ENCODE measurements at places on chromosomes 16 and 17. TPM values are rescaled to one million over a fixed set of nuclear protein-coding genes. Genes with fewer than 3 reads are reported as not detected.

Gene KCTD13
- 33.6 TPM for total RNA-seq

GRCh38 chr17:5948811-5949210 is 121.4 kb upstream of the WSCD1 start:
- no peak for DNase-seq

DNA sequence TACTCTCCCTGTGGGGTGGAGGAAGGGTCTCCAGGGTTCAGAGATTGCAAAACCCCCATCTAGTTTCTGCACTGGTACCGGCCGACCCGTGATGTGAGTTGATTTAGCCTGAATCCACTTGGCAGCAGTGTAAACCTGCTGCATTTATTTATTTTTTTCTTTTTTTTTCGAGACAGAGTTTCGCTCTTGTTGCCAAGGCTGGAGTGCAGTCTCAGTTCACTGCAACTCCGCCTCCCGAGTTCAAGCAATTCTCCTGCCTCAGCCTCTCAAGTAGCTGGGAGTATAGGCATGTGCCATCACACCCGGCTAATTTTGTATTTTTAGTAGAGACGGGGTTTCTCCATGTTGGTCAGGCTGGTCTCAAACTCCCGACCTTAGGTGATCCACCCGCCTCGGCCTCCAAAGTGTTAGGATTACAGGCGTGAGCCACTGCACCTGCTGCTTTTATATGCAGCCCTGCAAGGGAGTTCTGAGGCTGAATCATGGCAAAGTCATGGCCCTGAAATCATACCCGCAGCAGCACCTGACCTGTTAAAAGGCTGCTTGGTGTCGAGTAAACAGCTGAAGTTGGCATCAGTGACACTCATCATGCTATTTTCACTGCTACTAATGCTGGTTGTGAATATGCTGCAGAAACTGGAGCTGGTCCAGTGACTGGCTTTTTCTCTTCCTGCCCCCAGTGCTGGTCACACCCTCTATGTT is 21.4 kb downstream of the DEXI start:
- no peak for DNase-seq

GRCh38 chr17:21215935-21216334 is 2.0 kb upstream of the TMEM11 start:
- DNase-seq: no peak

Gene TMIGD1
- total RNA-seq: not detected

Gene SPNS3
- total RNA-seq: 0.26 TPM

DNA sequence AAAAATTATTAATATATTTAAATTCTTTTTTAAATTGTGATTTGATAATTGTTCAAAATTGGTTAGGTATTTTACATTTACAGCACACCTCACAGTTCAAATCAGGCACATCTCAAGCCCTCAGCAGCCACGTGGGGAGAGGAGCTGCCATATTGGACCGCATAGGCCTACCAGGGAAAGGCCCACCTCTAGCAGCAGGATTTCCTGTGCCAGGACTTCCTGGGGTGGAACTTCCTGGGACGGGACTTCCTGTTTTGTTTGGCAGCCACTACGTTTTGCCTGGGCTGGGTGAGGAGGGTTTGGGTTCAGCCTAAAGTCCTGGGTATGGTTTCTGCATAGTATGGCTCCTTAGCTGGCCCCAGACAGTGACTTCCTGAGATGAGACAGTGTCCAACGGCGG is 298.5 kb upstream of the FOXF1 start:
- DNase-seq: no peak

- no peak for DNase-seq
Measured at GRCh38 chr16:75527825-75528299, 8.0 kb downstream of the CHST5 start.

DNA sequence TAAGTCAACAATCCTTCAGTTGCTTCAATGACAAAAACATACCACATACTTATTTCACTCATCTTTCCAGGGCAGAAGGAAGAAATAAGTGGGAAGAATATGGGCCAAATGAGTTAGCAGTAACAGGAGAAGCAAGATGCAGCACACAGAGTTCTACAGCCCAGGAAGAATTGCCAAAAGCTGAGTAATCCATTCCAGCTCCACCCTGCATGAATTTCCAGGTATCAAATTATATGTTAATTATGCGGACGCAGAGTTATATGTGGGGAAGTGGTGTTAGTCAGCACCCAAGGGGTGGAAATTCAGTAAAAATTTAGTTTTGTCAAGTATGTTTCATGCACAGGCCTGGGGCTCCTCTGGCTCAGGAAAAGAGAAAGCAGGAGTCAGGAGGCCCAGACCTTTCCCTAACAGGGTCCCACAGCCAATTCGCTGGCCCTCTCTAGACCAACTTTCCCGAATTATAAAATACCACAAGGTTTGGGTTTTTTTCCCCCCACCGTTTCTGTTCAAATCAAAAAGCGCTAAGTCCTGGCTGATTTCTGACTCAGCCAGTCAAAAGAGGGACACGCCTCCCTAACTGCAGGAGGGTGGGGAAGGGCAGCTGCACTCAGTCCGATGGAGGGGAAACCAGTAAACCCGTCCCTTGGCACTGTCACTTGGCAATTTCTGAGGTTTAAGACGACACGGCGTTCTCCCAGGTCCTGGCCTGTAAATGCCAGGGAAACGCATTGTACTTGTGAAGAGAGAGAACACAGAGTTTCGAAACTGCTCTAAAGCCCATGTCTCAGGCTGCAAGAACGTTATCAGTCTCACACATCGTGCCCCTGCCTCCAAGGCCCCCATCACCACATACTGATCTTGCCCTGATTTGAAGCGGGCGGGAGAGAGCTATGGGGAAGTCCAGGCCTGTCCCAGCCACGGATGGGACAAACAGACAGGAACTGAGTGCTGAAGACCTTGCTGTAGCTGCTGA is 58.1 kb downstream of the ZFHX3 start:
- peak; percentile 86 for DNase-seq

DNA sequence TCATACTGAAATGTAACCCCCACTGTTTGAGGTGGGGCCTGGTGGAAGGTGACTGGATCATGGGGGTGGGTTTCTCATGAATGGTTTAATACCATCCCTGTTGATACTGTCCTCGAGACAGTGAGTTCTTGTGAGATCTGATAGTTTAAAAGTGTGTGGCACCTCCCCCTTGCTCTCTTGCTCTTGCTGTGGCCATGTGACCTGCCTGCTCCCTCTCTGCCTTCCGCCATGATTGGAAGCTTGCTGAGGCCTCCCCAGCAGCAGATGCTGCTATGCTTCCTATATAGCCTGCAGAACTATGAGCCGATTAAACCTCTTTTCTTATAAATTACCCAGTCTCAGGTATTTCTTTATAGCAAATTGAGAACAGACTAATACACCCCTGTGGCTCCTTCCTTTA is 40.6 kb downstream of the STAT3 start:
- no peak for DNase-seq

Gene RCVRN
- total RNA-seq: not detected

DNA sequence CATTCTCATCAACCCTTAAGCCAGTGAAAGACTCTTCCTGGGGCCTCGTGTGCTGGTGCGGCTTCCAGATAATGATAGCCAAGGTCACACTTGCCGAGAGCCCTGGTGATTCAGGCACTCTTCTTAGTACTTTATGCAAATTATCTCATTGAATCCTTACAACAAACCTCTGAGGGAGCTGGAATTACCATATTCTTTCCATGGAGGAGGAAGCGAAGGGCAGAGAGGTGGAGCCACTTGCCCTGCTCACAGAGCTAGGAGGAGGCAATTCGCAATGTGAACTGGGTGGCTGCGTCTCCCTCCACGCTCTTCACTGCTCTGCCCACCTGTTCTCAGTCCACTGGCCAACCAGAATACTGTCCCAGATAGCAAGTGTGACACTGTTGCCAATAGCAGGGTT is 409.7 kb downstream of the SNX29 start:
- no peak for DNase-seq

DNA sequence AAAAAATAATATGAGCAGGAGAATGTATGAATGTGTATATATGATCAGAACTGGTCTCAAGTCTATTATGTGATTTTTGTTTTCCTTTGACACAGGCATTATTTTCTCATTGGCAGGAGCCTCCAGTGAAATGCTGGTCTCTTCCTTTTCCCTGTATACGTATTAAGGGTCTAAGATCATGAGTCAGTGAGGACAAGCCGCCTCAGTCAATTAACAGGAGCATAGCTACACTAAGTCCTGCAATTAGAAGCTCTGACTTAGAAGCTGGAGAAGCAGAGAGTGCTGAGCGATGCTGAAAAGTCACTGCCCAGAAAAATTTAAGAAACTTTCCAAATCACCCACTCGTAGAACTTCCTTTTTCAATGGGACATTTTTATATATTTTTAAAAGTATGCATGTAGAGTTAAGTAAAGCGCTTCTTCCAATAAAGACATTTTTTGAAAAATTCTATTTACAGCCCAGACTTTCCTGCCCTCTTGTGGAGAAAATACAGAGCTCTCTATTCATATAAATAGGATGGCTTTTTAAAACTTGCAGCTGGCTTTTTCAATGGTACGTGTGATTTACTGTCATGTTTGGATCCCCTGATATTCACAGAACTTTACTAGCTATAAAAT is 70.2 kb upstream of the PSMD7 start:
- DNase-seq: no peak

Gene C16orf90
- total RNA-seq: not detected

- no peak for DNase-seq
Measured at GRCh38 chr16:12742741-12743140, 60.9 kb downstream of the CPPED1 start.

Gene B4GALNT2
- 0.05 TPM for total RNA-seq

GRCh38 chr16:86768228-86768791 is 190.0 kb downstream of the FOXL1 start:
- DNase-seq: no peak

DNA sequence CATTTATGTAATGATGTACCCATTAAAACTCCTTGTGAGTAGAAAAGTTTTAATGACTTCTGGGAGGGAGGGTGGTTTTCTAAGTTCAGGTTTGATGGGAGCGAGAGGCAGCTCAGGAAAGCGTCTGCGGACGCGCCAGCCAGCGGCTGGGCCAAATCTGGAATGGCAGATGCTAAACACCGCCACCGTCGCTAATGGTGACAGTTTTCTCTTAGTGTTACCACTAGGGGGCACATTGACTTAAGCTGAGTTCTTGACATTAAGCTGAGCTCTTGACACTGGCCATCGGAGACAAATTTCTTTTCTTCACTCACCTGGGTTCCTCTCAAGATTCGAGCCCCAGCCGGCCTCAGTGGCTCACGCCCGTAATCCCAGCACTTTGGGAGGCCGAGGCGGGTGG is 6.7 kb downstream of the TRPV1 start:
- no peak for DNase-seq

- no peak for DNase-seq
Measured at GRCh38 chr16:56742030-56742984, 12.4 kb downstream of the NUP93 start.

Gene RDM1
- total RNA-seq: 1.1 TPM

- DNase-seq: no peak
Measured at GRCh38 chr17:76940295-76940694, 72.1 kb downstream of the MGAT5B start.

DNA sequence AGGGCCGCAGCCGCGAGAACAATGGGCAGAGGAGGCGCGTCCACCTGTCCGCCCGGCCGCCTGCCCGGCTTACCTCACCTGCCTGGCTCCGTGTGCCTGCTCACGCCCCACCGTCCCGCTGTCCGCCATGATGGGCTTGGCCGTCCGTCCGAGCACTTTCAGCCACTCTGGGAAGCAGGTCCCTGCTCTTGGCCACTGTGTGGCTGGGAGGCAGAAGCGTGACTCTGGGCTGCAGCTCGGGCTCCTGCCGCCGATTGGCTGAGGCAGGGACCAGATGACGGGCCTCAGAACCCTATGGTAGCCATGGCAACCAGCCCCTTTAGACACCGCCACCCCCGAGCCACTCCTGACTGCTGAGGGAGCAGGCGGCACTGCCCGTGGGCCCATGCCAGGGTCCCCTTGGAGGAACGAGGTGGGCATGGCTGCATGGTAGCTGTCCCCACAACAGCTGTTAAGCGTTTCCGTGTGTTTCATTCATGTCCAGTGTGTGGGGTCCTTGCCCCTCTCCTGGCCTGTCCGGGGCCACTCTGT is 8.9 kb upstream of the AXIN1 start:
- DNase-seq: no peak

DNA sequence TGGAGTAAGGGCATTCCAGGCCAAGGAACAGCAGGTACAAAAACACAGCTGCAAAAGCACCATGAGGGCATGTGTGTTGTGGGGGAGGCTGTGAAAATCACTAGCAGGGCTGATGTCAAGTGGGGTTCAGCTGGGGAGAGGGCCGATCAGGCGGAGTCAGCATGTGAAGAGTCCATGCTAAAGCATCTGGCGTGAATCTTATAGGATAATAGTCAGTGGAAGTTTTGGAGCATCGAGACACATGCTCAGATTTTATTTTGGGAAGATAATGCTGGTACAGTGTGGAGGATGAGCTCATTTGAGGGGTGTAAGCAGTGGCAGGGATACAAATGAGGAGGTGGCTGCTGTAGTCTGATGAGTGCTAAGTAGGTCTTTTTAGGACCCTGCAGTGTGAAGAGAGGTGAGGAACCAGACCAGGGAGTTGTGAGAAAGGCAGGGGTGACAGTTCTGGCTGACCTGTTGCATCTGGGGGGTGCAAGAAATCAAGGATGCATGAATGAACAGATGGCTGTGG is 30.3 kb downstream of the MMD start:
- DNase-seq: no peak

DNA sequence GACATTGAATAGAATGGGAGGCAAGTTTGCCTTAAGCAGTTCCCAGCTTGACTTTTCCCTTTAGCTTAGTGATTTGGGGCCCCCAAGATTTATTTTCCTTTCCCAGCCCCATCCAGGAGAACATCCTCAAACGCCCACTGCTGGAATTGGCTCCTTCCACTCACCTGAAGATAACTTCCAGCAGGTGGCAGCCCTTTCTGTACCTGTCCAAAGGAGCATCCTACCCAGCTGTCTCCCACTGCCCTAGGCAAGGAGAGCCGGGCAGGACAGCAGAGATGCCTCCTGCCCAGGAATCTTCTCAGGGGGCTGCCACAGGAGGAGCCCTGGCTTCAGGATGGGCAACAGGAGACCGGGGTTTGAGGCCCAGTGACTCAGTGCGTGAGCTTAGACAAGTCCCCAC is 6.4 kb downstream of the CACNG5 start:
- DNase-seq: no peak

DNA sequence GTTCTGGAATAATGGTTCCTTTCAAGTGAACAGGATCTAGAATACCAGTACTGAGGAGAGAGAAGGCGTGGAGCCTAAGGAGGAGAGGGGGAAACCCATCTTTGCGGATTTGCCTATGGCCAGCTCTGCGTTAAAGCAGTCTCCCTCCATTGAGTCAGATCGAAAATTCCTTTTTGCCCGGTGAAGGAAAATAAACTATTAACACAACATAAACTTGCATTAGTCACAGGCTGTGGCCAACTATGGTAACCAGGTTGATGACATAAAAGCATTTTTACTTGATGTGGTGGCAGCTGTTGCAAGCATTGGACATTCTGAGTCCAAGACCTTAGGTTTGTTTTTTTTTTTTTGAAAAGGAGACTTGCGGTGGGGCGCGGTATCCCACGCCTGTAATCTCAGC is 8.9 kb downstream of the LDAF1 start:
- DNase-seq: no peak
